ENCODE measurements at places on chromosomes 2 and 18.

DNA sequence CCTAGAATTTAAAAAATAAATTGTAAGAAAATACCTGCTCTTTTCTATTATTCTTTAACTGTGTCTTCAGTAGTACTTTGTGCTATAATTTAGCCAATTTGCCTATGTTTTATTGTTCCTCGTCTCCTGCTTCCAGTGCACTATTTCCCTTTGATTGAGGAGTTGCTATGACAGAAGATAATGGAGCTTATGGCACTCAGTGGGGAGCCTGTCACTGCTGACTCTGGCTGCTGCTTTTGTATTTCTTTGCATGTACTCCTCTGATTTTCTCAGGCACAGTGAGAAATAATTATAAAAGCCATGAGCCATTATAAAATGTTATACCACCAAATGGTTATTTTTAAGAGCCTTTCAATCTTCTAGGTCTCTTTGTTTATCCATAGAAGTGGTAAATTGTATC is 1310.8 kb upstream of the SLC39A10 start:
- DNase-seq = no peak

- no peak for DNase-seq
Observed at GRCh38 chr2:177251165-177251542, 13.4 kb downstream of the NFE2L2 start.

DNA sequence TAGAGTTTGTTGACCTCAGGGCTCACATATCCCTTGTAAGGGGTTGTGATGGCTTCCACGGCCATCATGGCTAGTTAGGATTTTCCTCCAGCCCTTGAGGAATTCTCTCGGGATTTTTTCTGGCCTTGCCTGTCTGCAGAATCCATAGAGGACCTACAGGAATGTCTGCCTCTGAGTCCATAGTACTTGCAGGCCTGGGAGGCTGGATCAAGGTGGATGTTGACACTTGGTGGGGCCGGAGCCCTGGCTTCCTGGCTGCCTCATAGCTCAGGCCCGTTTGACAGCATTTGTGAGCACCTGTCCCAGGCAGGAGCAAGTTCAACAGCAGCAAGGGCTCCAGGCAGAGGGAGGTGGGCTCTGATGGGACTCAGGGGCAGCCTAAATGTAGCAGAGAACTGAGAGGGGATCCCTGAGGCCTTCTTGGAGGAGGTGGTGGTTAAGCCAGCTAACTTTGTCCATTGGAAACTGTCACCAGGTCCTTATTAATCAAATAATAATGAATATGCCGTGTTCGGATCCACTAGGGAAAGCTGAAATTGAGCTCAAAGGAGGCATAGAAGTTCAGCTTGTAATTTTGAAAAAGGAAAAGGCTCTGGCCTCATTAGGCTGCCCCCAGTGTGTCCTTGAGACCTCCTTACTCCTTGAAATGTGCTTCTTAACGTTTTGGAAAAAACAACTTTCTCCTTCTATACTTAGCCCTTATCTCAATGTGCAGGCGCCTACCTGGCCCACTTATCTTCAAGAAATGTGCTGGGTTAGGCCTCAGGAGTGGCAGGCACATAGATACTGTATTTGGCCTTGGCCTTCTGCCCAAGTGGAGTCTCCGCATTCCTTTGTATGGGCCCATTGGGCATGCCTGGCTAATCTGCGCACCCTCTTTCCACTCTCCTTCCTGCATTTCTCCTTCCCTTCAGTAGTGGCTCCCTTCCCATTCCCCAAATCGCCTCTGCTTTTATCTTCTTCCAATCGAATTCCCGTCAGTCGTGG is 66.9 kb downstream of the HPCAL1 start:
- DNase-seq = no peak

DNA sequence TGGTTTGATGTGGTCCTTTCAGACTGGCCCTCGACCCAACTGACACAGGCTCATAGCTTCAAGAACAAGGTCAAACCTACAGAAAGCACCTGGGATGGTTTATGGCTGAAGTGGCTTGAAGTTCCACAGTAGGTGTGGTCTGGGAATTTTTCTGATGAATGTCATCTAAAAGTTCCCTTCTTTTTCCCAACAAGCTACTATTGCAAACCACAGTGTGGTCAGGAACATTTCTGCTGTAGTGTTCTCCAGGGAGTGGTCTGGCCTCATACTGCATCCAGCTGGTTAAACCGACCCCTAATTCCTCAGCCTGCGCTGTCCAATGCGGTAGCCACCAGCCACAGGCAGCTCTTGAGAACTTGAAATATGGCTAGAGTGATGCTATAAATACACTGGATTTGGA is 92.7 kb downstream of the FAM124B start:
- DNase-seq = no peak

DNA sequence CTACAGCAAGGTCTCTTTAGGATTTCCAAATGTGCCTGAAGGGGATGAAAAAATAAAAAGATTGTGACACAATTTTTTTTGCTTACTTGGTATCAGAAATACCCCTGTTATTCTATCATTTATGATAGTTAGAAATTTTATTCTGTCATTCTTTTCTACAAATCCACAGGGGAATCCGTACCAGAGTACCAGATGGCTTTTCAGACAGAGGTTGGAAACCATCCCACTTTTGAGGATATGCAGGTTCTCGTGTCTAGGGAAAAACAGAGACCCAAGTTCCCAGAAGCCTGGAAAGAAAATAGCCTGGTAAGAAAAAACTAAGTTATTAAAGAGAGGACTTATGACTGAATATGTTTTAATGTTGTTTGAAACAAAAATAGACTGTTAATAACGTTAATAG is 92.6 kb upstream of the FAM117B start:
- DNase-seq = no peak

DNA sequence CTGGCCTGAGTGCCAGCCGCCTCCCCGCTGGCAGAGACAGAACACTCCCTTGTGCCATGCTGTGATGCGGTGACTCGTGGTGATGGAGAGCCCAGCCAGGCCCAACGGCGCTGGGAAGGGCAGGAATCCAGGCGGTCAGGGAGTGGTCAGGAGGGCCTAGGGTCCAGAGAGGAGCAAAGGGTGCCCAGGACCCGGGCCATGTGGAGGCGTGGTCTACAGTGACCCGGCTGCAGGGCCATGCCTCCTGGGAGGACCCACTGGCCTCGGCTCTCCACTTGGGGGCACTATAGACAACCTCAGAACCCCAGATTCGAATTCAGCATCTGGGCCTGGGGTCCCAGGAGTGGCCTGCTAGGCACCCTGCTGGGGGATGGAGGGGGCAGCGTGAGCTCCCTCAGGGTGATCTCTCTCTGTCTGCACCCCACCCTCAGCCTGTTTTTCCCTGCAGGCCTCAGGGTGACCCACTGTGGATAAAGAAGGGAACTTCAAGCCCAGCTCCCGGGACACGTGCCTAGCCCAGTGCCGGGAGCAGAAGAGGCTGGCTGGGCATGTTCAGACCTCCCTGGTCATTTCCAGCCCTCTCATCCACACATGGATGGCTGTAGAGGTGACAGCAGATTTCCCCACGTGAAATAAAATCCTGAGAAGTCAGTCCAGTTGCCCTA is 13.0 kb downstream of the AMER3 start:
- no peak for DNase-seq

DNA sequence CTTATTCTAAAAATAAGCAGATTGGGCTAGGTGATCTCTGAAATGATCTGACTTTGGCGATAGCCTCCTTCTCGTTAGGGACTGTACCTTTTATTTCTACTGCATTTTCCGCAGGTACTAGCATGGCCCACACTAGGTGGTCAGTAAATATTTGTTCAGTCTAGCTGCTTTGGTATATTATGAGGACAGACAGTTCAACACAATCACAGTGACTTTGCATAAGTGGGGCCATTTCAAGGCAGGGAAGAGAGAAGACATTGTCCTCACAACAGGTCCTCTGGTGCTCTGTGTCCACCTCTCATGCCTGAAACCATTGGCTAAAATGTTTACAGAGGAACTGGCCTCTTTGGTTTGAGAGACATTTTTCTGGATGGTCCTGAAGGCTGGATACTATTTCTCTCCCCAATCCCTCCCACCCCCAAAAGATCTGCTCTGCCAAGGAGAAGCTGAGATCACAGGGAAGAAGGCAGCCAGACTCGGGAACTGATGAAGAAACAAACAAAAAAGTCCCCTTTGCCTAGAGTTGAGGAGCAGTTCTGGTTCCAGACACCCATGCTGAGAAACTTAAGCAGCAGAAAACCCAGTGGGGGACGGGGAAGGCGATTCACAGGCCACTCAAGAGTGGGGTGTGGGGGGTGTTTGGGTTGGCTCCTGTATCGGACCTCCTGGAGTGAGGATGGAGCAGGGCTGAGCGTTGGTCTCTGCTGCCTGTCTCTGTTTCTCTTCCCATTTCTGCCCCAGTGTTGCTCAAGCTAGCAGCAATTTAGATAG is 2.9 kb upstream of the TNP1 start:
- DNase-seq = no peak

DNA sequence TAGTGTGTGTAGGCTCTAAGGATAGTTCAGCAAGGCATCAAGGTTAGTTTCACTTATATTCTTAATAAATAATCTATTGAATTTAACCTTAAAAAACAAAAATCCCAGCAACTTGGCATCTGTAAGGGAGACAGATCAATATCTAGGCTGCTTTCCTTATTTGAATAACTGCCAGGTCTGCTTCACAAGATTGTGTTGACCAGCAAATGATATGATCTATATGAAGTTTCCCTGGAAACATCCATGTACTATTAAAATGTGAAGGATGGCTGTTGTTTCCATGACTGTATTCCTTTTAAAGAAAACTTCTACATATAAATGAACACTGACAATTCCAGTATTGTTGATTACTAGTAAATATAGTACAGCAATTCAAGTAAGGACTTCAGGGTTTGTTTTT is 109.4 kb downstream of the SPTBN1 start:
- no peak for DNase-seq

DNA sequence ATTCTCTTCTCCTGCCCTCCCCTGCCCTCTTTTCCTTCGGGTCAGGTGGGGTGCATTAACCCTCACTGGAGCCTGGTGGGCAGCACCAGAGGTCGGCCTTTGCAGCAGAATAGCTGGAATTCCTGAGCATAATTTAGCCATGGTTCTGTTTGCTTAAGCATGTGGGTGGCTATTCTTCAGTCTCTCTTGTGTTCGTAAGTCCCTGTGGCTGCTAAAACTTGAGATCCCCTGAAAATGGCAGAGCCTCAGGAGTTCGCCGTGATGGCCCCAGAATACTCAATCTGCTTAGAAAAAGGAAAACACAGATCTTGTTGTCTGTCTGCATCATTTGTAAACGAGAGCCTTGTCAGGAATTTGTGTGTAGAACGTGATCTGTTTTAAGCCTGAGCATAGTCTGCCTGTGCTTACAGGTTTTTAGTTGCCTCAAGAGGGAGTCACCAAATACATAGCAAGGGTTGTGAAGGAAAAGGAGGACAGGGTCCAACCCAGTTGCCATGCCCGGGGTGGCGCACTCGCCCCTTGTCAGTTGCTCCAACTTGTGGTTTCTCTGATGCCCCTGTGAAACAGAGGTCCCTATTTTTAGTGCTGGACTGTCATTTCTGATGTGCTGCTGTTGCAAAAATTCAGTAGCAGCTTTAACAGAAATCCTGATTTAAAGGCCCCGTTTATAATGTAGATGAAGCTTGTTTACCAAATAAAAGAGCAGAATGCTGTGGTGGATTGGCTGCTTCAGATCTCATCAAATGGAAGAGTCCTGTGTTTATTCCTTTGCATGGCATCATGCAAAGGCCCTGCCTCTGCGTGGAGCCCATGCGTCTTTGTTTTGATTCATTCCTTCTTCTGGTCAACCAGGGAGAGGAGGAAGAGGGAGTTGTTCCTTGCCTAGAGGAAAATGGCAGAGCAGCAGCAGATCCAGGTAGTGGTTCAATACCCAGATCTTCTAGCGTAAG is 74.8 kb downstream of the WDSUB1 start:
- no peak for DNase-seq

GRCh38 chr2:173357346-173357745 is 2.7 kb downstream of the CDCA7 start:
- no peak for DNase-seq

All from bone marrow (tissue), 2 donors.